Chondrocyte (in vitro differentiated cells): ENCODE measurements at places on chromosomes 2 and 18. TPM values are rescaled to one million over a fixed set of nuclear protein-coding genes. Genes with fewer than 3 reads are reported as not detected.

DNA sequence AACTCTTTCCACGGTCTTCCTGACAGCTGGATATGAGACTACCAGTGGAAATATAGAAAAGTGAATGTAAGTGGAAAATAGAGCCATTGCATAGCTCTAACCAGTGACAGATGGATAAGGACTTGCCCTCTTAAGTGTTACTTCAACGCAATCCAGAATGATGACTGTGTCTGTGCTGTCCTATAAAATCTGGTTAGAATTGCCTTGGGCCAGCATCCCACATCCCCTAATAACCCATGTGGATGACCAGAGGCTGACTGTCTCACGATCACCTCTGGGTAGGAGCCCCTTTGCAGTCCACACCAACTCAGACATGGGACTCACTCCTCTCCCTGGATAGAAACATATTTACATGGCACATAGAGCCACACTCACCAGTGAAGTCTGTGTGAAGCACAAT is 186.6 kb downstream of the C1D start:
- no peaks in the 10 kb centered on the region for H3K27me3 ChIP-seq
- no peak overlapping the region for H3K27ac ChIP-seq
- peaks cover 20% of the 10 kb centered on the region for H3K4me1 ChIP-seq
- no peak for DNase-seq

DNA sequence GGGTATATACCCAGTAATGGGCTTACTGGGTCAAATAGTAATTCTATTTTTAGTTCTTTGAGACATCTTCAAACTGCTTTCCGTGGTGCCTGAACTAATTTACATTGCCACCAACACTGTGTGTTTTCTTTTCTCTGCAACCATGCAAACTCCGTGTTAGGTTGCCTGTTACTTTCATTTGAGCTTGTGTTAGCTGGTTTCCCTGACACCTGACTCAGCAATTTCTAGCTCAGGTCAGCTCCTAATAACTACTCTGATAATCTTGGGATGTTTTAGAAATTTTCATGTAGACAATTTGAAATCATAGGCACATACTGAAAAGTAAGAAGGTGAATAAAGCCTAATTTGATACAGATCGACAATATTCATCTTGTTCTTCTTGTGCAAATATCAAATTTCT is 132.3 kb downstream of the ADCYAP1 start:
- no peaks in the 10 kb centered on the region for H3K27me3 ChIP-seq
- DNase-seq: no peak
- H3K4me3 ChIP-seq: no peak overlapping the region
- no peak overlapping the region for H3K27ac ChIP-seq
- peaks cover 6% of the 10 kb centered on the region for H3K36me3 ChIP-seq

- H3K27me3 ChIP-seq: no peaks in the 10 kb centered on the region
- H3K36me3 ChIP-seq: no peaks in the 10 kb centered on the region
- no peak for DNase-seq
- no peak overlapping the region for H3K4me3 ChIP-seq
Measured at GRCh38 chr2:181573140-181573736, 83.7 kb downstream of the CERKL start.

DNA sequence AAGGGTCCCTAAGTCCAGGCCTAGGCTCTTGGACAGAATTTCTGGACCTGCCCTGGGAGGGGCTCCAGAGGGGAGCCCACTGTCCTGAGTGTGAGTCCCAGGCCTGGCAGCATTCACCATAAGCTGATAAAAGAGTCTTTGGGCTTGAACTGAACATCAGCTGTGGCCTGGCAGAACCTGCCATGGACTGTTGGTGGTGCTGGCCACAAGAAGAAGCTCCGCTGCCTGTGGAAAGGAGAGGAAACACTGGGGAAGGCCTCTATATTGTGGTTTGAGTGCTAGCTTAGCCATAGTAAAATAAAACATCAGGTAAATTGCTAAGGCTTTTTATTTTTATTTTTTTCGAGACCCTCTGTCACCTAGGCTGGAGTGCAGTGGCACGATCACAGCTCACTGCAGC is 20.9 kb upstream of the BAZ2B start:
- H3K4me1 ChIP-seq: peaks cover 29% of the 10 kb centered on the region
- no peak overlapping the region for H3K27ac ChIP-seq
- H3K36me3 ChIP-seq: peaks cover 5% of the 10 kb centered on the region
- H3K27me3 ChIP-seq: no peaks in the 10 kb centered on the region
- H3K4me3 ChIP-seq: no peak overlapping the region

GRCh38 chr2:69917852-69918251 is 2.9 kb downstream of the MXD1 start:
- no peaks in the 10 kb centered on the region for H3K27me3 ChIP-seq
- H3K4me1 ChIP-seq: peaks cover 30% of the 10 kb centered on the region
- H3K36me3 ChIP-seq: peaks cover 12% of the 10 kb centered on the region
- no peak for DNase-seq
- H3K27ac ChIP-seq: peak overlapping the region; percentile 92

- H3K4me1 ChIP-seq: peaks cover 10% of the 10 kb centered on the region
- H3K36me3 ChIP-seq: no peaks in the 10 kb centered on the region
- H3K27ac ChIP-seq: no peak overlapping the region
- no peaks in the 10 kb centered on the region for H3K27me3 ChIP-seq
- DNase-seq: no peak
Measured at GRCh38 chr2:18999198-18999597, 359.2 kb downstream of the OSR1 start.

- peak overlapping the region; percentile 50 for H3K27ac ChIP-seq
- DNase-seq: peak; percentile 77
- peaks cover 27% of the 10 kb centered on the region for H3K4me1 ChIP-seq
- H3K27me3 ChIP-seq: peaks cover 12% of the 10 kb centered on the region
Measured at GRCh38 chr2:120552800-120553481, 182.7 kb upstream of the GLI2 start.

DNA sequence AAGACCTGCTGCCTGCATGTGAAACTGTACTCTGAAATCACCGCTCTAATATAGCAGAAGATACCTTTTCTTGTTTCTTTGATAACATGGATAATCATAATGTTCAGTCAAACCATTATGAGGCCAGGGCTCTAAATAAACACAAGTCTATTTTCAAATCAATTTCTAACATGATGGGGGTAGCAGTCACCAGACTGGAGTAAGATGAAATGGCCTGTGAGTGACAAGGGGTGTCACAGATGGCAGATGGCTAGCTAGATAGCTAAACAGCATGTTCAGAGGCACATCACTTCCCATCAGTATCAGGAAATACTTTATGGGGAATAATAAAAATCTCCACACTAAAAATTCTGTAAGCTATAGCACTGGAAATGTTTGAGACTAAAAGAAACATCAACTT is 14.0 kb downstream of the MBD2 start:
- H3K4me3 ChIP-seq: no peak overlapping the region
- peaks cover 46% of the 10 kb centered on the region for H3K4me1 ChIP-seq
- no peaks in the 10 kb centered on the region for H3K27me3 ChIP-seq
- no peaks in the 10 kb centered on the region for H3K36me3 ChIP-seq
- no peak overlapping the region for H3K27ac ChIP-seq

DNA sequence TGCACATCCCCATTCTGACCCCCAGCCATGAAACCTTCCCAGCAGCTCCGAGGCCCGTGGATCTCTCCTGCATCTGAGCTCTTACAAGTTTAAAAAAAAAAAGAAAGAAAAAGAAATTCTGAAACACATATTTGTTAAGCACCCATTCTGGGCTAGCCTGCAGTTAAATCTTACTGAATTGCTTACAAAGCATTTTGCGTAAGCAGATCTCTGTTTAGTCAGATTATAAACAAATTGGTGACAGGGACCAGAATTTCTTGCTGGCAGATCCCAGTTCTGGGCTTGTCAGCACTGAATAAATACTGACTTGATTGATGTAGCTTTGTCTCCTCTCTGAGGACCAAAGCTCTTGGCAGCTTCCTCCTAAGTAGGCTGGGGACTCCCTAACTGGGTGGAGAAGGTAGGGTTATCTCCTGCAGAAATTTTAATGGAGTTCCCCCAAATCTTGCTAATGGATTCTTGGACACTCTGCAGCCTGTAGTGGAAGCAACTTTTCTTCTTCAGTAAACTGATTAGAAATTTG is 160.9 kb downstream of the MIB1 start:
- H3K36me3 ChIP-seq: no peaks in the 10 kb centered on the region
- peaks cover 6% of the 10 kb centered on the region for H3K27me3 ChIP-seq
- no peaks in the 10 kb centered on the region for H3K4me1 ChIP-seq
- DNase-seq: no peak
- no peak overlapping the region for H3K4me3 ChIP-seq

GRCh38 chr2:41123341-41123740 is 671.5 kb upstream of the SLC8A1 start:
- no peak overlapping the region for H3K27ac ChIP-seq
- no peak for DNase-seq
- no peak overlapping the region for H3K4me3 ChIP-seq
- H3K4me1 ChIP-seq: no peaks in the 10 kb centered on the region
- H3K36me3 ChIP-seq: no peaks in the 10 kb centered on the region

DNA sequence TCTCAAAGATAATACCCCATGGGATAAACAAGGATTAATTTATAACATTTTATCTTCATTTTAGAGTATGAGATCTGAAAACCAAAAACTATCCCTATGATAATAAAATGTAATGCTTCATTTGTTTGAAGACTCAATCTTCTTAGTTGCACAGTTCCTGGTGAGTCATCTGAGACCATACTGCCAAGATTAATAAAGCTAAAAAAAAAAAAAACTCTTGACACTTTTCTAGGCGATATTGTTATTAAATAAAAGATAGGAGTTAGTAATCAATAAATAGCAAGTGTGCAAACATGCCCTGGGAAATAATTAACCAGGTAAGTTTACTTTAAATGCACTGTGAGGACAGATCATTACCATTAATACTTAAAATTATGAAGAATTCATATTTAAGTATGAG is 83.9 kb downstream of the RPE start:
- no peak overlapping the region for H3K27ac ChIP-seq
- H3K27me3 ChIP-seq: no peaks in the 10 kb centered on the region
- no peak for DNase-seq
- peaks cover 7% of the 10 kb centered on the region for H3K4me1 ChIP-seq
- H3K36me3 ChIP-seq: no peaks in the 10 kb centered on the region
- H3K4me3 ChIP-seq: no peak overlapping the region

GRCh38 chr2:223602972-223603371 is 811 bp upstream of the SCG2 start:
- peak overlapping the region; percentile 50 for H3K27ac ChIP-seq
- H3K4me3 ChIP-seq: no peak overlapping the region
- H3K4me1 ChIP-seq: peaks cover 52% of the 10 kb centered on the region
- no peaks in the 10 kb centered on the region for H3K27me3 ChIP-seq
- H3K36me3 ChIP-seq: peaks cover 6% of the 10 kb centered on the region

DNA sequence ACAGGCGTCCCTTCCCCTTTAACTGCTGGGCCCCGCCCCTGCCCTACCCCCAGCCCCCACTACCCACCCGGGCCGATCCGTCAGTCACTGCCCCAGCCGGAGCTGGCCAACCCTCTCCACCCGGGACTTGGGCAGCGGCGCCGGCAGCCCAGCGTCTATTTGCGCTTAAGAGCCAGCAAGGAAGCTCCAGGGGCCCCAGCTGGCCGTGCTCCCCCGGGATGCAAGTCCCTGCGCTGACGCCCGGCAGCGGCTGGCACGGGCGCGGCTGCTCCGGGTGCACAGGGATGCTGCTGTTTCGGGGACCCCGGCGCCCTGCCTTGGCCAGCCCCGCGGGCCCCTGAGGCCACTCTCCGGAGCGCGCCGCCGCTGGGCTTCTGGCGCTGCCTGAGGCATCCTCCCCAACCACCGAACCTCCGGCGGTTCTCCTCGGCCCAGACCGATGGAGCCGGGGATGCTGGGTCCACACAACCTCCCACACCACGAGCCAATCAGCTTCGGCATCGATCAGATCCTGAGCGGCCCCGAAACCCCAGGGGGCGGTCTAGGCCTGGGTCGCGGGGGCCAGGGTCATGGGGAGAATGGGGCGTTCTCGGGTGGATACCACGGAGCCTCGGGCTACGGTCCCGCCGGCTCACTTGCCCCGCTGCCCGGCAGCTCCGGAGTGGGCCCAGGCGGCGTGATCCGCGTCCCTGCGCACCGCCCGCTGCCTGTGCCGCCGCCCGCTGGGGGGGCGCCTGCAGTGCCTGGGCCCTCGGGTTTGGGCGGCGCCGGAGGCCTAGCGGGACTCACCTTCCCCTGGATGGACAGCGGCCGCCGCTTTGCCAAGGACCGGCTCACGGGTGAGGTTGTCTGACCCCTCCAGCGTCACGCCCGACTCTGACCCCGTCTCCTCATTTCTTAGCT is at the start of gene TLX2:
TSS of gene TLX2 (plus strand) at position 83 of the 903 bp plus-strand sequence. CDS start at position 440, 357 bp downstream.
- H3K36me3 ChIP-seq: no peaks in the 10 kb centered on the region
- peaks cover 73% of the 10 kb centered on the region for H3K27me3 ChIP-seq
- peaks cover 7% of the 10 kb centered on the region for H3K4me1 ChIP-seq
- H3K4me3 ChIP-seq: peak within 1 kb of the TSS; percentile 31

- H3K4me3 ChIP-seq: no peak overlapping the region
- H3K36me3 ChIP-seq: no peaks in the 10 kb centered on the region
- peaks cover 27% of the 10 kb centered on the region for H3K4me1 ChIP-seq
Measured at GRCh38 chr2:38539086-38539485, 63.6 kb downstream of the HNRNPLL start.

DNA sequence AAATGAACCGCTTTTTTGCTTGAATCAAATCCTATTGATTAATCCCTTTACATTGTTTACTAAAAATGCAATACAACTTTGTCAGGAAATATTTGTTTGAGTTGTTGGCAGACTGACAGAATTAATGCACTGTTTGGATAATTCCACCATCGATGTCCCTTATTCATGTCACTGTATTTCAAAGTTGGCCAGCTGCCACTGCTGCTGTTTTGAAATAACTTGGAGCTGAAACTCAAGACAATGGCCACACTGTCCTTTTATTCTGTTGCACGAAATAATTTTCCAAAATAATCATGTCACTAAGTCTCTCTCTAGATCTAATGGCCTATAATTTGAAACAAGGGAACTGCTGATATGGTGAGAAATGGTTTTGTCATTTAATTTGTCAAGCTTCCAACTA is 55.2 kb upstream of the PAX3 start:
- DNase-seq: no peak
- no peaks in the 10 kb centered on the region for H3K36me3 ChIP-seq
- H3K27me3 ChIP-seq: no peaks in the 10 kb centered on the region
- H3K4me3 ChIP-seq: no peak overlapping the region
- peaks cover 3% of the 10 kb centered on the region for H3K4me1 ChIP-seq

DNA sequence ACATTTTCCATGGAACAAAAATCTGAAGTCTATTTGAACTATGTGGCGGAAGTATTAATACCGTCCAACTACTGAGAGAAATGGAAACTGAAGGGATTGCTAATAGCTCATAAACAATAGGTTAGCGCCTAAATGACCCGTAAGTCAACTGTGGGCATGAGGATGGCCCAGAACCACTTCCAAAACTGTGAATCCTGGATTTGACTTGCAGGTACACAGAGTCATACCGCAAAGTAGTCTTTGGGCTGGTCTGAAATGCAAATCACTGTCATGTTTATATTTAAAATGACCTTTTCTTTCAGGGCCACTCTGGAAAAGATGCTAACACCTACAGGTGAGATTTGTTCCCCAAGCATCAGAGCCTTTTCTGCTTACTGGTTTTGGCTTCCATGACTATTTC is 50.6 kb downstream of the STAT4 start:
- H3K4me1 ChIP-seq: peaks cover 11% of the 10 kb centered on the region
- H3K27ac ChIP-seq: no peak overlapping the region
- no peak overlapping the region for H3K4me3 ChIP-seq
- no peak for DNase-seq
- no peaks in the 10 kb centered on the region for H3K27me3 ChIP-seq
- H3K36me3 ChIP-seq: peaks cover 5% of the 10 kb centered on the region

VWC2L gene
- total RNA-seq: not detected in 3 replicates

SPC25 gene
- 2.8 to 5.2 TPM (median 4.1 TPM) in 3 replicates for total RNA-seq

LINC00305 gene
- total RNA-seq: not detected in 3 replicates
